ENCODE measurements at places on chromosomes 13 and 19. TPM values are rescaled to one million over a fixed set of nuclear protein-coding genes. Genes with fewer than 3 reads are reported as not detected.

DNA sequence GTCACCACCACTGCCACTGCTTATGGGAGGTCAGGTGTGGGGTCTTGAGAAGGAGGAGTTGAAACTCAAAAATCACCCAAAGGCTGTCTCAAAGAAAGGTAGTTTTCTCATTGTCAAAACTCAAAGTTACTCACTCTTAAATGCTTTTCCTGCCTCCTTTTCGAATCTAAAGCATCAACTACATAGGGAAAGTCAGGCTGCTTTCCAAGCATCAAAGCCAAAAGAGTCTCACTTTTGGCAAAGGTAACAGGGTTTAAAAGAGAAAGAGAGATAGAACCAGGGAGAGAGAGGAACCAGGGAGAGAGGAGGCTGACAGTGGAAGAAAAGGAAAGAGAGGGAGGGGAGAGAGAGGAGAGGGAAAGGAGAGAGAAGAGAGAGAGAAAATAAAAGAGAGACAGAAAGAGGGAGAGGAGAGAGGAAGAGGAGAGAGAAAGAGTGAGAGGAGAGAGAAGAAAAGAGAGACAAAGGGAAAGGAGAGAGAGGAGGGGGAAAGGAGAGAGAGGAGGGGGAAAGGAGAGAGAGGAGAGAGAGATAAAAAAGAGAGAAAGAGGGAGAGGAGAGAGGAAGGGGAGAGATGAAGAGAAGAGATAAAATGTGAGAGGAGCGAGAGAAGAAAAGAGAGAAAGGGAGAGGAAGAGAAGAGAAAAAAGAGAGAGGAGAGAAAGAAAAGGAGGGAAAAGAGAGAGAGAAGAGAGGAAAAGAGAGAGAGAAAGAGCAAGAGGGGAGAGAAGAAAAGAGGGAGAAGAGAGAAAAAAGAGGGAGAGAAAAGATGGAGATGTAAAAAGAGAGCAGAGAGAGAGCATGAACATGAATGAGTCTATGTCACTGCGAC is 262.0 kb upstream of the TSHZ3 start:
- no peak for ATAC-seq

- peak; percentile 98 for ATAC-seq
Measured at GRCh38 chr19:33143897-33144405, 12.0 kb downstream of the WDR88 start.

DNA sequence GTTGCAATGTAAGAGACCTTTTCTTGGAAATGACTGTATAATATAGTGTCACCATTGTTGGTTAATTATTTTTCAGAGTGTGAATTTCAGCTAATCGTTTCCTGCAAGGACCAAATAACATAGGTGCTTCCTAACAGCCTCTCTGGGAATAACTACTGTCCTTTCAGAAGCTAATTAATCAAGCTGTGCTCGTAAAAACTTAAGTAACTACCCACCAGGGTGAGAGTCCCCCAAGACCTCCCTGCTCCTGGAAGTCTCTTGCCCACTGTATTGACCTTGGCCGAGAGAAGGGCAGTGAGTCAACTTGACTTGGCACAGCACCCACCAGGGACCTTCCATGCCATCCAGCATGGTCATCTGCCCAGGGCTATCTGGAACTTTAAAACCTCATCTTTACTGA is 50.3 kb downstream of the UQCRFS1 start:
- ATAC-seq, result no peak

- ATAC-seq, result peak; percentile 31
Measured at GRCh38 chr13:41017159-41017558, 2.0 kb downstream of the ELF1 start.

GRCh38 chr13:94947392-94947791 is 235.0 kb upstream of the SOX21 start:
- ATAC-seq, result no peak

Gene OR7D2
- total RNA-seq, result not detected

All from activated T-helper 17 cell treated with anti-CD3 and anti-CD28 coated beads, Interleukin-2, amount 50 U/mL, for 72 hours (primary cell).